ENCODE measurements at places on chromosomes 7 and 10. TPM values are rescaled to one million over a fixed set of nuclear protein-coding genes. Genes with fewer than 3 reads are reported as not detected.

APBB1IP gene
- polyA plus RNA-seq = 1.7 TPM

GRCh38 chr10:15754937-15755336, 35.2 kb upstream of the ITGA8 start:
- H3K27me3 ChIP-seq = no peaks in the 10 kb centered on the region
- no peak overlapping the region for H3K4me3 ChIP-seq
- no peaks in the 10 kb centered on the region for H3K36me3 ChIP-seq
- no peaks in the 10 kb centered on the region for H3K4me1 ChIP-seq
- H3K27ac ChIP-seq = no peak overlapping the region

- H3K4me3 ChIP-seq = no peak overlapping the region
- no peak for DNase-seq
- no peaks in the 10 kb centered on the region for H3K36me3 ChIP-seq
- H3K27me3 ChIP-seq = no peaks in the 10 kb centered on the region
These were observed 231.7 kb downstream of the HDAC9 start for GRCh38 chr7:18727115-18727870.

- no peaks in the 10 kb centered on the region for H3K36me3 ChIP-seq
- no peaks in the 10 kb centered on the region for H3K4me1 ChIP-seq
- H3K27me3 ChIP-seq = no peaks in the 10 kb centered on the region
- H3K27ac ChIP-seq = no peak overlapping the region
These were observed 105.0 kb upstream of the CDK13 start for GRCh38 chr7:39845006-39845405.

DNA sequence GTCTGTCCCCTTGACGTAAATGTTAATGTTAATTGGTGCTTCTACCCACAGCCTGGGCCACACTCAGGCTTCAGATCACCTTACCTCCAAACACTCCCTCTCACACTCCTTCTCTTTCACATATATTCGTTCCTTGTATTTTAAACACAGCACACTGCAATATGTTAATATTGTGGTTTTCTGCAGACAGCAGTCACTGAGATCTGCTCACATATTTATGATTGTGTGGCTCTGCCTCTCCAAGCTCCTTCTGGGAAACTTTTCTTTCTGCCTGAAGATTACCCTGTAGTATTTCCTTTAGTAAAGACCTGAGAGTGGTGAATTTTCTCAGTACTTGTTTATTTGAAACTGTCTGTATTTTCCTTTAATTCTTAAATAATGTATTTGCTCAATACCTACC, 104.7 kb downstream of the VWC2 start:
- no peak for DNase-seq
- no peak overlapping the region for H3K4me3 ChIP-seq
- H3K36me3 ChIP-seq = no peaks in the 10 kb centered on the region
- H3K4me1 ChIP-seq = no peaks in the 10 kb centered on the region
- no peak overlapping the region for H3K27ac ChIP-seq

Data from heart right ventricle (tissue), 16 donors.